ENCODE measurements at places on chromosomes 3 and 15.

- peaks cover 36% of the 10 kb centered on the region for H3K4me1 ChIP-seq
- DNase-seq: no peak
- no peak overlapping the region for H3K4me3 ChIP-seq
- H3K36me3 ChIP-seq: peaks cover 98% of the 10 kb centered on the region
Measured at GRCh38 chr3:125000661-125001060, 55.1 kb downstream of the HEG1 start.

DNA sequence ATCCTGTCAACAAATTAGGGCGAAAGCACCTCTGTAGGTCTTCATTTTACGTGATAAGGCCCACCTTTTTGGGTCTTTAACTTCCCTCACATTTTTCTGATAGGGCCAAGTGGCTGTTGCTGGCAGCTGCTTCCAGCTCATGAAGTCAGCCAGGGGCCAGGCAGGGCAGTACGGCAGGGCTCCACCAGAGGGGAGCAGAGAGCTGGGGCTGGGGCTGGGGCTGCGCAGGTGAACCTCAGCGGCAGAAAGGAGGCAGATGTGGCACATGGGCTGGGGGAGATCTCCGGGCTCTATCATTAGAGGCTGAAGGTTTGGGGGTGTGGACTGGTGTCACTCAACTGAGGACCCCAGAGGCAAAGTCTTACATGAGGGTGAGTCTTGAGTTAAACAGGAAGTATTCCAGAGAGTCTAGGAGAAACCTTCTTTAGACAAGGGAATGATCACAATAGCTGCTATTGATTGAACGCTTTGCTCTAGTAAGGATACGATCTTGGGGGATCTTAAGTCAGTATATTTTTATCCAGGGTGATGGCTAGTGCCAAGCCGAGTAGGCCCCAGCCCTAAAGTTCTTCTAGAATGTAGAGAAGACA, 62.8 kb upstream of the MEX3B start:
- H3K27ac ChIP-seq: no peak overlapping the region
- no peaks in the 10 kb centered on the region for H3K27me3 ChIP-seq
- DNase-seq: peak; percentile 83
- H3K4me3 ChIP-seq: no peak overlapping the region
- no peaks in the 10 kb centered on the region for H3K36me3 ChIP-seq

GRCh38 chr3:58711871-58712270, 45.3 kb upstream of the FAM3D start:
- no peaks in the 10 kb centered on the region for H3K36me3 ChIP-seq
- H3K27me3 ChIP-seq: no peaks in the 10 kb centered on the region
- no peaks in the 10 kb centered on the region for H3K4me1 ChIP-seq

DNA sequence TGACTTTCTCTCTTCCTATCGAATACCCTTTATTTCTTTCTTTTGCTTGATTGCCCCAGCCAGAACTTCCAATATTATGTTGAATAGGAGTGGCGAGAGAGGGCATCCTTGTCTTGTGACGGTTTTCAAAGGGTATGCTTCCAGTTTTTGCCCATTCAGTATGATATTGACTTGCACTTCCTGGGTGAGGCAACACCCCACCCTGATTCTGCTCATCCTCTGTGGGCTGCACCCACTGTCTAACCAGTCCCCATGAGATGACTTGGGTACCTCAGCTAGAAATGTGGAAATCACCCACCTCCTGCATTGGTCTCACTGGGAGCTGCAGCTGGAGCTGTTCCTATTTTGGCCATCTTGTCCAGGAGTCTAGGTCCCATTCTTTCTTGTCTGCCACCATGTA, 44.8 kb upstream of the KCNH8 start:
- no peak for DNase-seq
- no peaks in the 10 kb centered on the region for H3K27me3 ChIP-seq
- H3K4me3 ChIP-seq: peak overlapping the region; percentile 65
- H3K27ac ChIP-seq: no peak overlapping the region
- no peaks in the 10 kb centered on the region for H3K36me3 ChIP-seq

- DNase-seq: peak; percentile 99
- H3K27ac ChIP-seq: peak within 1 kb of the TSS; percentile 94
- H3K27me3 ChIP-seq: no peaks in the 10 kb centered on the region
- H3K36me3 ChIP-seq: peaks cover 20% of the 10 kb centered on the region
- H3K4me1 ChIP-seq: peaks cover 34% of the 10 kb centered on the region
Measured at GRCh38 chr3:155870133-155870944, at the start of gene GMPS. Gene GMPS (plus strand): TSS chr3:155870650. CDS start chr3:155870871, 221 bp downstream.

DNA sequence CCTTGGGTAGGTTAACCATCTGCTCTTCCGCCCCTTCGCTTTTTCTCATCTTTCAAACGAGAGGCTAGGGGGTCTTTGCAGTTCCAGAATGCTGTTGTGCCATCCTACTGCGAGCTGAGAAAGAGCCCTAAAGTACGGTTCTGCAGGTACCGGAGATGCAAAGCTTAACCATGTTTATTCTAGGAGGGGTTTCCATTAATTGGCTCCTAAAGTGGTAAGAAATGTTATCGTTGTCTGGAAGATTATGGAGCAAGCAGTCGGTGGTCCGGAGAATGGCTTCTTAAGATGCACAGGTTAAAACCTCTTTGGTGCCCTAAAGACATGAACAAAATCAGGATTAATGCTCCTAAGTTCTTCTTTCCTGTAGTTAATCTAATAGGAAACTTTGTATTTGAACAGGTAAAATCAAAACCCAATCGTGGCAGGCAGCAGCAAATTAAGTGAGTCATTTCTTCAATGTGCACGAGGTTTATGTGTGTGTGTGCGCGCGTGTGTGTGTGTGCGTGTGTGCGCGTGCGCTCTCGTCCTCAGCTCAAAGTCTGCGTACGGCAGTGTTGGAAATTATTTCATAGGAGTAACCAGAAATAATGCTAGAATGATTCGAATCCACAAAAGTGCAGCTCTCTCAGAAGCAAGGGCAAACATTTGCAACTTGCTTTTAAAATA, 772 bp downstream of the FAM81A start:
- peak overlapping the region; percentile 65 for H3K4me3 ChIP-seq
- H3K27me3 ChIP-seq: peaks cover 68% of the 10 kb centered on the region
- DNase-seq: no peak
- H3K4me1 ChIP-seq: peaks cover 18% of the 10 kb centered on the region

GRCh38 chr3:46864061-46864881, 1.0 kb upstream of the MYL3 start:
- no peaks in the 10 kb centered on the region for H3K4me1 ChIP-seq
- H3K27ac ChIP-seq: no peak overlapping the region
- no peak for DNase-seq
- H3K4me3 ChIP-seq: no peak overlapping the region
- H3K27me3 ChIP-seq: no peaks in the 10 kb centered on the region

GRCh38 chr15:38652183-38652794, 87.7 kb upstream of the RASGRP1 start:
- H3K27ac ChIP-seq: peak overlapping the region; percentile 91
- H3K4me3 ChIP-seq: peak overlapping the region; percentile 62
- no peaks in the 10 kb centered on the region for H3K27me3 ChIP-seq
- H3K4me1 ChIP-seq: peaks cover 83% of the 10 kb centered on the region

DNA sequence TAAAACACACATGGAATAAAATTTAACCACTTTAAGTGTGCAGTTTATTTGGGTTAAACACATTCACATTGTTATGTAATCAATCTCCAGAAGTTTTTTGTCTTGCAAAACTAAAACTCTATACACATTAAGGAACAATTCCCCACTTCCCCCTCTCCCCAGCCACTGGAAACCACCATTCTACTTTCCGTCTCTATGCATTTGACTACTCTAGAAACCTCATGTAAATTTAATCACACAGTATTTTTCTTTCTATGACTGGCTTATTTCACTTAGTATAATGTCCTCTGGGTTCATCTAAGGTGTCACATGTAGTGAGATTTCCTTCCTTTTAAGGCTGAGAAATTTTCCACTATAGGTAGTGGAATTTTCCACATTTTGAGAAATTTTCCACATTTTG, 568.7 kb upstream of the UBE2E2 start:
- H3K4me1 ChIP-seq: no peaks in the 10 kb centered on the region
- H3K4me3 ChIP-seq: no peak overlapping the region
- no peak overlapping the region for H3K27ac ChIP-seq
- no peaks in the 10 kb centered on the region for H3K27me3 ChIP-seq
- H3K36me3 ChIP-seq: no peaks in the 10 kb centered on the region
- DNase-seq: no peak

GRCh38 chr3:8848696-8849131, 79.3 kb upstream of the OXTR start:
- no peak for DNase-seq
- H3K27me3 ChIP-seq: no peaks in the 10 kb centered on the region
- no peak overlapping the region for H3K27ac ChIP-seq
- no peaks in the 10 kb centered on the region for H3K36me3 ChIP-seq
- no peaks in the 10 kb centered on the region for H3K4me1 ChIP-seq
- no peak overlapping the region for H3K4me3 ChIP-seq

GRCh38 chr3:193372783-193373182, 5.8 kb downstream of the ATP13A5 start:
- no peak overlapping the region for H3K27ac ChIP-seq
- peaks cover 15% of the 10 kb centered on the region for H3K27me3 ChIP-seq
- H3K4me1 ChIP-seq: no peaks in the 10 kb centered on the region
- DNase-seq: no peak
- no peak overlapping the region for H3K4me3 ChIP-seq

GRCh38 chr3:27720899-27721716, 1.0 kb downstream of the EOMES start:
- peaks cover 68% of the 10 kb centered on the region for H3K27me3 ChIP-seq
- H3K4me1 ChIP-seq: peaks cover 42% of the 10 kb centered on the region
- H3K36me3 ChIP-seq: peaks cover 5% of the 10 kb centered on the region
- peak overlapping the region; percentile 59 for H3K27ac ChIP-seq
- peak overlapping the region; percentile 80 for H3K4me3 ChIP-seq

- H3K27ac ChIP-seq: peak overlapping the region; percentile 71
- peak overlapping the region; percentile 65 for H3K4me3 ChIP-seq
- H3K4me1 ChIP-seq: peaks cover 82% of the 10 kb centered on the region
- H3K27me3 ChIP-seq: peaks cover 2% of the 10 kb centered on the region
- no peaks in the 10 kb centered on the region for H3K36me3 ChIP-seq
- peak; percentile 60 for DNase-seq
Measured at GRCh38 chr15:60840703-60841411, 361.9 kb upstream of the ICE2 start.

GRCh38 chr15:72178976-72179585, 18.5 kb downstream of the GRAMD2A start:
- no peak overlapping the region for H3K4me3 ChIP-seq
- H3K36me3 ChIP-seq: no peaks in the 10 kb centered on the region
- H3K27me3 ChIP-seq: peaks cover 40% of the 10 kb centered on the region
- no peaks in the 10 kb centered on the region for H3K4me1 ChIP-seq

DNA sequence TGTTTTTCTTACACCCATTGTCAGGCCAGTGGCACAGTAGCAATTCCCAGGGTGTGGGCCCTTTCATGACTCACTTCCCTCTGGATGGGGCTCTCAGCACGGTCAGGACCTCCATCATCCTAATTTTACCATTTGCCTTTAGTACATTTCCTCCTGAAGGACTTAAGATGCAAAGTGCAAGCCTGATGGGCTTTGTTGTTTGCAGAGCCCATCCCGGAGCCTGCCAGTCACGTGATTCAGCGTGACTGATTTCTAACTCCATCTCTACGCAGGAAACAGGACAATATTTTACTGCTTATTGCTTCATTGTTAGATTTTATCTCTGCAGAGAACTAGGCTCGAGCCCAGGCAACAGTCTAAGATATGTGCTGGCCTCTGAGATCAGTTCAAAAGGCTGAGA, 223.7 kb downstream of the PDZRN3 start:
- H3K4me1 ChIP-seq: no peaks in the 10 kb centered on the region
- no peak overlapping the region for H3K27ac ChIP-seq
- no peaks in the 10 kb centered on the region for H3K36me3 ChIP-seq
- H3K4me3 ChIP-seq: no peak overlapping the region

DNA sequence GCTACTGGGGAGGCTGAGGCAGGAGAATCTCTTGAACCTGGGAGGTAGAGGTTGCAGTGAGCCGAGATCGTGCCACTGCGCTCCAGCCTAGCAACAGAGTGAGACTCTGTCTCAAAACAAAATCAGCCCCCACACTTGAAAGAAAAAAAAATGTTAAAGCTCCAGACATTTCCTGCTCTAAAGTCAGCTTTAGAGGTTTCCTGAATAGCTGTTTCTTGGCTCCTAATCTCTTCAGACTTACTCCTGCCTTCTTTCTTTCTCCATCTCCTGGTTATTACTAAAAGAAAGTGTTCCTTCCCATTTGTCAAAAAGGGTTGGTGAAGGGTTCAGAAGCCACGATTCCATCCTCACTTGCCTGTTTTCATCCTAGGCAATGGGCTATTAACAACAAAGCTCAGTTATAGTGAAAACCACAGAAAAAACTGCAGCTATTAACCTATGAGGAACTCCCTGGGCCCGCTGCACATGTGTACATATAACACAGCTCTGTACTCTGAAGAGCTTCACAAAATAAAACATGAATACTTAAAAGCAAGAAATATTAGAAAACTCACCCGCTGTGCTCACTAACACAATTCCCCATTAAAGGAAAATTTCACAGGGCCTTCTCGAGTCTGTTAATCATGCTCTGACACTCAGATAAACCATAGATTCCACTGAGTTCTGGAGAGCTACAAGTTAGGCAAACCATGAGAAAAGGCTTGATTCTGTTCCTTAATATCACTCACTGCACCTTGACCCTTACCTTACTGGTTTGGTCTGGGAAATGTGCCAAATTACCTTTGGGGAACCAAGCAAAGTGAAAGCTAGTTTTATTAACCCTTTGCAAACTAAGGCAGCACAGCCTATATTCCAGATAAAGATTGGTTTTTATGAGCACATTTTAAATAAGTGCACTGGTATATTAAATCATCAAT, 89.9 kb upstream of the TSPAN3 start:
- H3K27ac ChIP-seq: peak overlapping the region; percentile 4
- no peak overlapping the region for H3K4me3 ChIP-seq
- no peak for DNase-seq
- H3K36me3 ChIP-seq: peaks cover 8% of the 10 kb centered on the region

DNA sequence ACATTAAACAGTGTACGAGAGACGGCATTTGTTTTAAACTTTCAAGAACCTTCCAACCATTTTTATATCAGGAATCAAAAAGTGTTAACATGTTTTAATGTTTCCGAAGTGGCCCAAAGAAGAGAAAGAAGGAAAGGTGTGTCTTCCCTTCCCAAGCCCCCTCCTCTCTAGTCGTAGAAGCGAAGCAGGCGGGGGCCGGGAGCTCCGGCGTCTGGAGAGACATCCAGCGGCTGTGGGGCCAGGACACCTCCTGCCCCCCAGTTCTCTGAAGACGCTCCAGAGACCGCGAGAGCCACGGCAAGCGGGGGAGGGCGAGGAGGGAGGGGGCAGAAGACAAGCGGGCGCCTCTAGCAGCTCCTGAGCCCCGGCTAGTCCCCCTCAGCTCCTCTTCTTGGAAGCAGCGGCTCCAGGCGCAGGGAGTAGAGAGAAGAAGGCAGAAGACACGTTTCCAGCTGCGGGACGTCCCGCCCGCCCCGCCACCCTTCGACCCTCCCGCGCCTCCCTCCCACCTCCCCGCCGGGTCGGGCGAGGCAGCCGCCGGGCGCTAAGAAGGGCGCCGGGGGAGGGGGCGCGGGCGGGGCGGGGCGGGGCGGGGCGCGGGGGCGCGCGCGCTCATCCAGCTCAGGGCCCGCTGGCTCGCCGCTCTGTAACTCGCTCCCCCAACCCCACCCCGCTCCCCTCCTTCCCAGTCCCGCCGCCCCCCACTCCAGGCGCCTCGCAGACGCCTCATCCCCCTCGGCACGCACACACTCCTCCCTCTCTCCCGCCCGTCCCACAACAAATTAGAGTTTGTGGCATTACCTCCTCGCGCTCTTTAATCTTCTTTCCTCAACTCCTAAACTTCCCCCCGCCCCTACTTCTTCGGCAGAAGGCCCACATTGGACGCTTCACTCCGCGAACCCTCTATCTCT, at the start of gene ZBTB20:
Gene ZBTB20, minus strand, starts transcription at position 871 of the 911 bp plus-strand sequence.
- H3K27ac ChIP-seq: peak within 1 kb of the TSS; percentile 98
- DNase-seq: peak; percentile 84
- H3K27me3 ChIP-seq: no peaks in the 10 kb centered on the region

GRCh38 chr3:51945926-51946705, 4.0 kb downstream of the PARP3 start:
- peaks cover 10% of the 10 kb centered on the region for H3K4me1 ChIP-seq
- peak; percentile 20 for DNase-seq
- no peak overlapping the region for H3K27ac ChIP-seq
- no peaks in the 10 kb centered on the region for H3K27me3 ChIP-seq

All from activated T-cell treated with anti-CD3 and anti-CD28 coated beads, Interleukin-2, amount 50 U/mL, for 24 hours (primary cell).